Activated CD4-positive, alpha-beta T cell treated with anti-CD3 and anti-CD28 coated beads, Interleukin-2, amount 50 U/mL, for 1 hour (primary cell): ENCODE measurements at places on chromosomes 16 and 17.

DNA sequence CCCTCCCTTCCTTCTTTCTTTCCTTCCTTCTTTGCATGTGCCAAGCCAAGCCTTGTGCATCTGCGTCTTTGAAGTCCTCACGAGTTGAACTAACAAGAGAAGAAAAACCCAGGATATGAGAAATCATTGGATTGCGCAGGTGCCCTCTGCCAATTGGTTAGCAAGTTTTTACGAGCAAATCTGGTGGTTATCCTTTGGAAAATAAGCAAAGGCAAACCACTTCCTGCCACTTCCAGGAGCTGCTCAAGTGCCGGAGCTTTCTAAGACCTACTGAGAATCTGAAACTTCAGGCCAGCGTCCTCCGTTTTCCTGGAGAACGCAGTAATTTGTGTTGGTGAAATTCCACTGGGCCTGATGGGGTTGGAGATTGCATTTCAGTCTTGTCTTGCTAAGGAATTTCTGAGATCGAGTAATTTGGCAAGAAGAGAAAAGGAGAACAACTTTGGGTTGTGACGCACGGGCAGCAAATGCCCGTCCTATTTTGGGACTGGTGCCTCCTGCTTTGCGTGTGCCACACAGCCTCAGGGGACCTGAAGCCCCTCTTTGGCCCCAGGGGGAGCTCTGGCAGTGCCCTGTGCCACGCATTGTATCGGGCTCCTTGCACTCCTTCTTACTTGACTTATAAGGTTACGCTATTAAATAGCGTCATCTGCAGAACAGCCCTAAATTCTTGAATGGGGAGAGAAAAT, 56.4 kb downstream of the CMIP start:
- no peak for DNase-seq

DNA sequence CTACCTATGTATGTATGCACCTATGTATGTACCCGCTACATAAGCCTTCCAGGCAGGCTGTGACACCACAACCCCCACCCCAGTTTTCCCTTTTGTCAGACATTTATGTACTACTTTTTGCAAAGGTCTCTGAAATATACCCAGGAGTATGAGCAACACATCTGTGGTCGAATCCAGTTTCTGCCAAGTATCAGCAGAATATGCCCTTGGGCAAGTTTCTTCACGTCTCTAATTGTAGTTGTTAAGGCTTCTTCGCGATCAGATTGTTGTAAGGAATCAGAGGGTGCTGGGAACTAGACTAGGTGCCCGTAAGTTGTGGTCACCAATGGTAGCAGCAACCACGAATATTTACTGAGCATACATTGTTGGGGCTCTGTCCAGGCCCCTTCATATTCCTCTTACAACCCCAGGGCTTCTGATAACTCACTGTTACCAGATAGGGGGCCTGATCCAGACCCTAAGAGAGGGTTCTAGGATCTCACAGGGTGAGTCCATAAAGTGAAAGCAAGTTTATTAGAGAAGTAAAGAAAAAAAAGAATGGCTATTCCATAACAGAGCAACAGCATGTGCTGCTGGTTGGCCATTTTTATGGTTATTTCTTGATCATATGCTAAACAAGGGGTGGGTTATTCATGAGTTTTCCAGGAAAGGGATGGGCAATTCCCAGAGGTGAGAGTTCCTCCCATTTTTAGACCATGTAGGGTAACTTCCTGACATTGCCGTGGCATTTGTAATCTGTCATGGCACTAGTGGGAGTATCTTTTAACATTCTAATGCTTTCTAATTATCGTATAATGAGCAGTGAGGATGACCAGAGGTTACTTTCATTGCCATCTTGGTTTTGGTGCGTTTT, 16.6 kb downstream of the NUDT7 start:
- no peak for DNase-seq

DNA sequence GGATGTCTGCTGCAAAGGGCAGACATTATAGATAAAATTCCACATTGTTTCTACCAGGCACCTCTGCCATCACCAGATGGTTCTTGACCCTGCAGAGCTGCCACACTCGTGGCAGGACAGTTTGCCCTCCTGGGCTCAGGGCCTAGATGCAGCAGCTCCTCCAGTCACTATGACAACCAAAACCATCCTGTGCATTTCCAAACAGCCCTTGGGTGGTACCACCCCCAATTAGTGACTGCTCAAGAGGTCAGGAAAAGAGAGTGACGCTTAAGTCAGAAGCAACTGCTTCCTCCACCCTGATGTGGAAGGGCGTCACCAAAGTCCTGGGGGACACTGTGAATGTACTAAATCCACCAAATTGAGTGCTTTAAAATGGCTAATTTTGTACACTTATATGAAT, 109.2 kb downstream of the C16orf95 start:
- no peak for DNase-seq

DNA sequence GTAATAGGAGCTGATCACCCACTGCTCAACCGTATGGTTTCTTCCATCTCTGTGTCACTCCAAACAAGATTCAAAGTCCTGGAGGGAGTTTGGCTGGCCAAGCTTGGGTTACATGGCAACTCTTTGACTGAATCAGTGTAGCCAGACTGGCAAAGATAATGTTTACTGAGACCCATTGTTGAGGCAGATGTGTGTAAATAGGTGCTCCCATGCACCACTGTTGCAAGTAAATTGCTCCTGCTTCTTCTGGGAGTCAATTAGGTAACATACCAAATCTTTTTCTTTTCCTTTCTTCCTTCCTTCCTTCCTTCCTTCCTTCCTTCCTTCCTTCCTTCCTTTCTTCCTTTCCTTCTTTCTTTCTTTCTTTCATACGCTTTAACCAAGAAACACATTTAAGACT, 86.3 kb upstream of the DHX40 start:
- DNase-seq: no peak

DNA sequence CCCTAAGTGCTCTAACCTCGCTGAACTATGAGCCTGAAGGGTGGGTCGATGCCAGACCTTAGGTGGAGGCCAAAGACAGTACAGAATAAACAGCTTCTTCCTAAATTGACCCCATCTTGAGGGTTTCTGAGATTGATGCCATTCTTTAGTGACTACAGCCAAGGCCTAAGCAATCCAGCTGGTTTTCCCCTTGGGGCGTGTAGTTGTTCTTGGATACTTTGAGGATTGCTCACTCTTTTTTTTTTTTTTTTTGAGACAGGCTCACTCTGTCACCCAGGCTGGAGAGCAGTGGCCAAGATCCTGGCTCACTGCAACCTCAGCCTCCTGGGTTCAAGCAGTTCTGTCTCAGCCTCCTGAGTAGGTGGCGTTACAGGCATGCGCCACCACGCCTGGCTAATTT, 2.0 kb downstream of the OVCA2 start:
- DNase-seq: no peak

DNA sequence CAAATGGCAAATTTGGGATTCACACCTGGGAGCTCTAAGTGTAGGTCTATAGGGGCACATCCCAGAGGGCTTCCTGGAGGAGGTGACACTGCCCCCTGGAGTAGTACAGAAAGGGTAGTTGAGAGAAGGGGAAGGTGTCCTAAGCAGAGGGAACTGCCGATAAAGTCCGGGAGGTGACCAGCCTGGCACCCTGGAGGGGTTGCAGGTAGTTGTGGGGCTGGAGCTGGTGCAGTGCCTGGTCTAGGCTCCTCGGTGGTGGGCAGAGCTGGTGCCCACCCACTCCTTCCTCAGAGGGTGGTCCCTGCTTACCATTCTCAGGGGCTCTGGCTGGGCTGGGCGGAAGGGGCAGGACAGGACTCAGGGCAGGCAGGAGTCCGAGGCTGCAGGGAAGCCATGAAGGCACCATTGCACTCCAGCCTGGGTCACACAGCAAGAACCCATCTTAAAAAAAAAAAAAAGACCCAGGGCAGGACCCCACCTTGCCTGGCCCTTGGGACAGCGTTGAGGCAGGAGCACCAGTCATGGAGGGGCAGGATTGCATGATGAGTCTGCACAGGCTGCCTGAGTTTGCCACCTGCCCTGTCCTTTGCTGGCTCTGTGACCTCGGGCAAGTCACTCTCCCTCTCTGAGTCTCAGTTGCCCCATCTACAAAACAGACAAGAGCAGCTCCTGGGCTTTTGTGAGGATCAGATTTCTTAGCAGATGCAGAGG, 43.8 kb downstream of the LAT start:
- DNase-seq: no peak
